ENCODE measurements at places on chromosomes 6 and 20. TPM values are rescaled to one million over a fixed set of nuclear protein-coding genes. Genes with fewer than 3 reads are reported as not detected.

KCNK15 gene
- total RNA-seq: 0.27 TPM

DNA sequence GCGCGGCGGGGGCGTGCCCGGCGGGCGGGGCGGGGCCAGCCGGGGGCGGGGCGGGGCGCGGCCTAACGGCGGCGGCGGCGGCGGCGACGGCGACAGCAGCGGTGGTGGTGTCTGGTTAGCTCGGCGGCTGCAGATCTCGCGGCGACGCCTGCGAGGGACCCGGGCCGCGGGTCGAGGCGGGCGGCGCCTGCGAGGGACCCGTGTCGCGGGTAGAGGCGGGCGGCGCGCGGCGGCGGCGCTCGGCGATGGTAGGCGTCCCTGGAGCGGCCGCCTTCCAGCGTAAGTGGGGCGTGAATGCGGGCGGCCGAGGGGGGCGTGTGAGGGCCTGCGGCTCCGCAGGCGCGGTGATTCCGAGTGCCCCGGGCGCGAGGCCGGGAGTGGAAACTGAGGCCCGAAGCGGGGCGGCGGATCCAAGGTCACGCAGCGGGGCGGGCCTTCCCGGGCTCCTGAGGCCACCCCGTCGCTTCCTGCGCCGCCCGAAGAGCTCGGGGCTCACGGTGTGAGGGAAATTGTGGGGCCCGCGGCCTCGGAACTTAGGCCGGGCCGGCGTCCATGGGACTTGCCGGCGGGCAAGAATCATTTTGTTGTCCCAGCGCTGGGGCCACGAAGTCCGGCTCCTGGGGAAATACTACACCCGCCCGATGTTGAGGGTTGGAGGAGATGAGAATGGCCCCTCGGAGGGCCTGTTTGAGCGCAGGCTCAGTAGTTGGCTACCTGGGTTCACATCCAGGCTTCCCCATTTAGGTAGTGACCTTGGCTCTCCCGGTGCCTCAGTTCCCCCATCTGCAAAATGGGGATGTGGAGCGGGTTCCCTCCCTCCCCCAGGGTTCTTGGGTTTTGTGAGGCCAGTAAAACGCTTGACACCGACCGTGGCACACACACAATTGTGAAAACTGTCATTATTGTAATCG is at the start of gene CBFA2T2:
Gene CBFA2T2, plus strand, starts transcription at position 74 of the 911 bp plus-strand sequence. Its CDS starts 172 bp downstream, at position 246.
- peak; percentile 84 for DNase-seq

- no peak for DNase-seq
Measured at GRCh38 chr6:7681449-7681848, 44.5 kb upstream of the BMP6 start.

DNA sequence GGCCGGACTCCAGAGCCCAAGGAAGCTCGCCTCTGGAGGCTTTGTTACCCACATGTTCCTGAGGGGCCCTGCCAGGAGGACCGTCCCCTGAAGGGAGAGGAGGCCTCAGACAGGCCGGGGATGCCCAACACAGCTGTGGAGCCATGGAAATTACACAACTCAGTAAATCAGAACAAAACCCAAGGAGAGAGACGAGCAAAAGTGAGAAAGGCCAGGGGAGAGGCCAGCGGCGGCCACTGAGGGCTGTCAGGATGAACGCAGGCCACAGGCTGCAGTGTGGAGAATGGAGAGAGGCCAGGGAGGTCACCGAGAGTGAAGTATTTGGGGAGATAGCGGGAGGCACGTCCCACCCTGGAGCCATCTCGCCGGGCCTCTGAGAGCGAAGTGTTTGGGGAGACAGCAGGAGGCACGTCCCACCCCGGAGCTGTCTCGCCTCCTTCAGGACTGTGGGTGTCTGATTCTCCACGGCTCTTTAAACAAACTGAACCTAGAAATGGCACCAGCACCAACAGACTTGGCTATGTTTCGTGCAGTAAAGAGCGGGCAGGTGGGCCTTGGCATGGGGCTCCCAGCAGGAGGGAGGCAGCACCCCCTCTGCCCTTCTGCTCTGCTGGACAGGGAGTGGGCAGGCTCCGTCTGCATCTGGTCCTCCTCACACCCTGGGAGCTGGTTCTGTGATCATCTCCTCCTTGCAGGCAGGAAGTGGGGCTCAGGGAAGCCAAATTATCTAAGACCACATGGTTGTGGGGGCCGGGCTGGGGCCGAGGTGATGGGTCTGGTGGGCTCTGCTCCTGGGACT is 91.0 kb downstream of the YTHDF1 start:
- no peak for DNase-seq

ZBP1 gene
- total RNA-seq: 0.13 TPM

RIPPLY2 gene
- total RNA-seq: not detected

MDFI gene
- 77.4 TPM for total RNA-seq

SLC22A7 gene
- total RNA-seq: not detected

DNA sequence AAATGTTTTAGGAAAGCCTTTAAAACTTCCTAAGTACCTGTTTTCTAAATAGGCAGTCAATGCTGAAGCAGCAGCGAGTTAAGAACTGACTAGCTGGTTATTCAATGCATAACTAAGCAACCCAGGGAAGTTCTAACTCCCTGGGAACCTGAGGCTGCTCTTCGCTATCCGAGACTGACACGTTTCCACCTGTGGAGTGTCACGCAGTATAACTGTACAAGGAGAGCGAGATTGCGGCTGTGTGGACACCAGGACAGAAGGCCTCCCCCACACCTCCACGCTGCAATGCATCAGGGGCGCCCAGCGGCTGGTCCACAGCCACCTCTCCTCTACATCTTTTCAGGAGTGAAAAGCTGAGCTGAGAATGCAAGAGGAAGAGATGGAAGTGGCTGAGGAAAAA is 8.0 kb downstream of the PXDC1 start:
- DNase-seq: no peak

DNA sequence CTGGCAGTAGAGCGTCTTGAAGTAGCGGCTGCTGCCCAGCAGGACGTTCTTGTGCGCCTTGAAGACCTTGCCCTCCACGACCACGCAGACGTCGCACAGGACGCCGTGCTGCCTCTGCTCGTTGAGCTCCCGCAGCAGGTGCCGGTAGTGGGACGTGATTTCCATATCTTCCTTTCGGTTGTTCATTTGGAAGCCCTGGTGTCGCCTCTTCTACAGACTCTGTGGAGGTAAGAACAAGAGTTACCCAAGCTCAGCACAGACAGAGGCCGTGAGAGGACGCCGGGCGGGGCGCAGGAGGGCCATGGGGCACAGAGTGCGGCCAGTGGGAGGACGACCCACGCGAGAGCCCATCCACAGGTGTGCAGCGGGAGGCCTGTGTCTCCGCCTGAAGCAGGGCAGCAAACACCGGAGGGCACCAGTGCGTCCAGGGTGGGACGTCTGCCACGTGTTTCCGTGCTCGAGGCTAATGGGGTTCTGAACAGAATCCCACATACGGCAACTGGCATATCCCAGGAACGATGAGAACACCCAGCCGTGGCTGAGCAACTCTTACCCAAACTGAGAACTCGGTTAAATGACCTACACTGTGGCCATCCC is 40.4 kb downstream of the ZBTB46 start:
- DNase-seq: no peak

DNA sequence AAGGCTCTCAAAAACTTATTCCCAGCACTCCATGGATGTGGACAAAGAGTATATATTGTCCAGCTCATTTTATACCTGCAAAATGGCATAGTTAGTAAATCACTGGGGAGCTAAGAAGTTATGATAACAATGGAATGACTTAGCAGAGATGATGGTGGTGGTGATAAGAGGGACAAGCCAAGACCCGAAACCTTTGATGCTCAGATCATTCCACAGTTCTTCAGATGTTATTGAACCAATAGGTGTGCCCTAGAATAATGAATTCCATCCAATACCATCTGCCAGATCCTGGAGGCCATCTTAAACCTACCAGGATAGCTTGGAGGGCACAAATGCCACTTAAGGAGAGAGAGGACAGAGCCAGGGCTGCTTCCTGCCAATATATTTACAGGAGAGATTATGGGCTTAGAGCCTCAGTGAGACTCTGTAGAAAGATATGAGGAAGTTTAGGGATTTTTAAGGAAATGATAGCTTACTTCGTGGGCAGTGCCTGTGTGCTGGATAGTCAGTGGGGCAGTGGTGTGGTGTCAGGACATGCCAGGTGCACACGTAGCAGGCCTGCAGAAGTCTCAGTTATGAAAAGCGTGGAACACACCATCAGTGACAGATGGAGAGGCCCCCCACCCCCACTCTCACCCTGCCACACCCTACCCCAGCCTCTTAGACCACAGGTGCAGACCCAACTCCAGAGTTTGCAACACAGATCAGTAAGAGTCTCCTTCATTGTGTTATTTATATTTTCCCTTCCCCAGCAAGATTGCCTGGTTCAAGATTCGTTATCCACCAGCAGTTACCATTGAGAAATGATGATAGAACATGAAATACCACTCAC is 209.7 kb upstream of the SUPT3H start:
- no peak for DNase-seq

DNA sequence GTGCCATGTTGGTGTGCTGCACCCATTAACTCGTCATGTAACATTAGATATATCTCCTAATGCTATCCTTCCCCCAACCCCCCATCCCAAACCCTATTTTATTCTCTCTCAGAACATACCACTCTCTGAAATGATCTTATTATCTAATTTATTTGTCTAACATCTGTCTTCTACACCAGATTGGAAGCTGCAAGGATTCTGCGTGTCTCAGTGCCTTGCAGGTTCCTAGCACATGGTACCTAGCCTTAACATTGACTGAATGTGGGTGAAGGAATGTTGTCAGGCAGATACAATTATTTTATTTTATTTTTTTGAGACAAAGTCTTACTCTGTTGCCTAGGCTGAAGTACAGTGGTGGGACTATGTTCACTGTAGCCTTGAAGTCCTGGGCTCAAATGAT is 124.9 kb downstream of the BCAS1 start:
- DNase-seq: no peak

BTBD3 gene
- total RNA-seq: 35.1 TPM

DNA sequence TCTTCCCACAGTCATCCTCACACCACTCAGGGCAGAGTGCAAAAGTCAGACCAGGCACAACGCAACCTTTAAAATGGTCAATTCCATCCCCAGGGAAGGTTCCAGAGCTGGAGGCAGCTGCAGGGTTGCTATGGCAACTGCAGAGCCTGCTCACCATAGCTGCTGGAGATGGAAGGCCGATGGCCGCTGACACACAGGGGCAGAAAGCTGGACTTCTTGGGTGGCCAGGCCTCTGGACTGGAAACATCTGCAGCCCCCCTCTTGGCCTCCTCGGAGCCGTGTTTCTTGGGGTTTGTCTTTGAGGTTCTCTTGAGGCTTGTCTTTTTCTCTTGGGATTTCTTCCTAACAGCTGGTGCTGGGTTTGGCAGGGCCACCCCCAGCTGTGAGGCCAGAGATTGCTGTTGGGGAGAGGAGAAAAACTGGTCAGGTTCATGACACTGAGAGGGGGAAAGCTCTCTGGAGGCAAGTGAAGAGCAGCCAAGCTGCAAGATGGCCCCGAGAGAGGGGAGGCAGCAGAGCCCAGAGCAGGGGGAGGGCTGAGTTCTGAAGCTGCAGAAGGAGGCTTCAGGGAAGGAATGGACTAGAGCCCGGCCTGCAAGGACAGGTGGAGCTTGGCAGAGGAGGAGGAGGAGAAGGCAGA is 10.2 kb downstream of the BNIP5 start:
- DNase-seq: peak; percentile 90

DNA sequence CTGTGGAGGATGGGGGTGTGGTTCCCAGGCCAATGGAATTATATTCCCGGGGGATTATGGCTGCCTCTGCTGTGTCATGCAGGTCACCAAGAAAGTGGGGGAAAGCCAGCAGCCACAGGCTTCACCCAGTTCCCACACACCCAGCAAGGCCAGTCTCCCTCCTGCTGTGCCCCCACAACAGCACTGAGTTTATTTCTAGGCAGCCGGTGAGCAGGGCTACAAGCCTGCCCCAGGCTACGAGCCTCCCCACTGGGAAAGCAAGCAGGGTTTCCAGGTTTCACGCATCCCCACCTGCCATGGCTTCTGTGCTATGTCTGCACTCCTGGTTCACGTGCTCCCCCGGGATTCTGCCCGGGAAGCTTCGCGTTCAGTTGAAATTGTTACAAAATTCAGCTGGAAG is 72.6 kb downstream of the ERMARD start:
- no peak for DNase-seq

DNA sequence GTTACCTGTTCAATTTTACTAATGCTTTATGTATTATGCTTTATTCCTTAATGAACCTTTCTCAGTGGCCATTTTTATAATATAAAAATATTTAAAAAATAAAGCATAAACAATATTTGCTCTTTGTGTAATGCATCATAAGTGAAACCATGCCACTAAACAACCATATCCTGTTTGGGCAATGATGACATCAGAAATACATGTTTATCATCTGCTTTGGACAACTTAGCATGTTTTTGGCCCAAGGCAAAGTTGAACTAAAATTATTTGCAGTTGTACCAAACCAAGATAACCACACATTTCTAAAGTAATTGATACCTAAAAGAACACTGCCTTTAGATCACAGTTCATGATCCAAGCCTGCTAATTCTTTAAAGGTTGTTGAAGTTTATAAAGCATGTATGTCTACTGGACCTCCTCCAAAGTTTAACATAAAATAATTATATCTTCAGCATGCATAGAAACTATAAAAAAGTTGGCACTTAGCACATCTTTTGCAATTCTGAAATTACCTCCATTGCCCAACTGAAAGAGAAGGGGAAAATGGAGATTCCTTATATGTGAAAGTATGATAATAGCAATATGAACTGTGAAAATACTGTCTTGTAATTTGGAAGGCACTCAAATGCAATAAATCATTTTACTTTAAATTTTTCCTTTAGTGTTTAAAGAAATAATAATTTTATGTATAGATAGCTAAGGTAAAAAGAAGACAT is 325.6 kb upstream of the RUNX2 start:
- no peak for DNase-seq

DNA sequence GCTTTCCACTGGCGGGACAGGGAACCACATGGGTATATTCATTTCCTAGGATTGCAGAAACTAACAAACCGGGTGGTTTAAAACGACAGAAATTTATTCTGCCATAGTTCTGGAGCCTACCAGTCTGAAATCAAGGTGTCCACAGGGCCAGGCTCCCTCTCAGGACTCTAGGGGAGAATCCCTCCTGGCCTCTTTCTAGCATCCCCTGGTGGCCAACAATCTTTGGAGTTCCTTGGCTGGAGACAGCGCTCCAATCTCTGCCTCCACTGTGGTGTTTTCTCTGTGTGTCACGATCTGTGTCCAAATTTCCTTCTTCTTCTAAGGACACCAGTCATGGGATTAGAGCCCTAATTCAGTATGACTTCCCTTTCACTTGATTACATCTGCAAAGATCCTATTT is 95.0 kb downstream of the SCML4 start:
- no peak for DNase-seq

DNA sequence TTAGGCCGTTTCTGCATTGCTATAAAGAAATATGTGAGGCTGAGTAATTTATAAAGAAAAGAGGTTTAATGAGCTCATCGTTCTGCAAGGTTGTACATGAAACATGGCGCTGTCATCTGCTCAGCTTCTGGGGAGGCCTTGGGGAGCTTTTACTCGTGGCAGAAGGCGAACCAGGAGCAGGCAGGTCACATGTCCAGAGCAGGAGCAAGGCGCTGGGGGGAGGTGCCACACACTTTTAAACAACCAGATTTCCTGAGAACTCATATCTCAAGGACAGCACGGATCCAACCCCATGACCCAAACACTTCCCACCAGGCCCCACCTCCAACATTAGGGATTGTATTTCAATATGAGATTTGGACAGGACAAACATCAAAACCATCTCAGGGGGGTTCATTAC is 6.4 kb upstream of the SLC13A3 start:
- no peak for DNase-seq

GRCh38 chr20:7217606-7218005 is 450.1 kb downstream of the BMP2 start:
- DNase-seq: no peak

- no peak for DNase-seq
Measured at GRCh38 chr6:106027758-106028157, 58.4 kb upstream of the PRDM1 start.

GRCh38 chr6:137094411-137095008 is 49.7 kb upstream of the IL20RA start:
- peak; percentile 72 for DNase-seq

GRCh38 chr6:158543606-158544185 is 16.2 kb upstream of the TMEM181 start:
- no peak for DNase-seq

Measured in muscle of leg (tissue), 16 donors.